ENCODE measurements at places on chromosomes 6 and 20.

GRCh38 chr20:21090111-21090618 is 16.0 kb downstream of the LINC00237 start:
- no peak for DNase-seq

DNA sequence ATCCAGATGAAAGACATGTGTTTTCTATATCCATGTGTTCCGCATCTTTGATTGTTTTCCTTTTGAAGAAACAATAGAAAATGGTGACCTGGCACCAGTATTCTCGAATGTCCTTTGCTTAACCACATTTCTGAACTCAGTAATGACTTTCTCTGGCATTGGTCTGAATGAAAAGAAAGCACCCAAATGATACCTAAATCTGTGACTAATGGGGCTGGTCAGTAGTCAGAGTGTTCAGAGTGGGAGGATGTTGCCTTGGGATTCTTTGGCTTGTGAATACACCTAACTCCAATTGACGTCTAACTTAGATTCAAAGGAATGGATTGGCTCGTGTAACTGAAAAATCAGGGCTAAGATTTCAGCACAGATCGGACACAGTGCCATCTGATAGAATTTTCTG is 27.1 kb downstream of the PARD6B start:
- no peak for DNase-seq

- DNase-seq: no peak
Measured at GRCh38 chr6:12262236-12263061, 27.7 kb upstream of the EDN1 start.

DNA sequence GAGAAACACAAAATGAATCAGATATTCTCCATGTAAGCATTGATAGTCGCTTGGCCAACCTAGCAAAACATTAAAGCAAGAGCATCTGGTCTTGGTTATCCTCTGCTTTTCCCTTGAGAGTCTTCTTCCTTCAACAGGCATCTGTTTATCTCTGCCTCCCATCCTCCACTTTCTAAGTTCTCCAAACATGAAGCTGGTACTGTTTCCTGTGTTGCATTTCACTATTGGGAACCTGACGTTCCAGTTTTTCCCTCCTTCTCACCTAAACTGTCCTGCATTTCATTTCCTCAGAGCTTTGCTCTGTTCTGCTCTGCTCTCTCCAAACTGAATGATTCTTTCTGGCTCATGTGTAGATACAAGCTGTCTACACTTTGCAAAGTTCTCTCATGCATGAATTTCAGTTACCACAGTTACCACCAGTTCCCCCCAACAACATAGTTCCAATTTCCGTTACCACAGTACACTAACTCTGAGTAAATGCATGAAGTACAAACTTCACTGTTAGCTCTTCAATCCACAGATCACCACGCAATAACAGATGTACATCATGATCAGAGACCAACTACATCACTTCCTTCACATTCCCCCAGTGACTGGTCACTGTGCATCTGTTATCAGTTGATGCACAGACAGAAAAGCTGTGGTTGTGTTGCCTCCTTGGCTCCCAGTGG is 86.7 kb upstream of the F13A1 start:
- no peak for DNase-seq

DNA sequence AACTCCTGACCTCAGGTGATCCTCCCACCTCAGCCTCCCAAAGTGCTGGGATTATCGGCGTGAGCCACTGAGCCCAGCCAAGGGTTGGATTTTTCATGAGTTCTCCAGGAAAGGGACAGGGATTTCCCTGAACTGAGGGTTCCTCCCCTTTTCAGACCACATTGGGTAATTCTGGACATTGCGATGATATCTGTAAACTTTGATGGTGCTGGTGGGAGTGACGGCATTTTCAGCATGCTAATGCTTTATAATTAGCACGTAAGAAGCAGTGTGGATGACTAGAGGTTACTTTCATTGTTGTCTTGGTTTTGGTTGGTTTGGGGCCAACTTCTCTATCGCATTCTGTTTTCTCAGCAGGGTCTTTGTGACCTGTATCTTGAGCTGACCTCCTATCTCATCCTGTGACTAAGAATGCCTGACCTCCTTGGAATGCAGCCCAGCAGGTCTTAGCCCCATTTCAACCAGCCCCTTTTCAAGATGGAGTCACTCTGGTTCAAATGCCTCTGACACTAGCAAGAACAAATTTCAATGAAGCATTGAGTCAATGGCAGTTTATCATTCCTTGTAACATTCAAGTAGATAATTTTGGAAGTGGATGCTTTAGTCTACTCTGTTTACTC is 156.5 kb downstream of the TTLL2 start:
- DNase-seq: no peak

All from stimulated activated CD4-positive, alpha-beta T cell treated with anti-CD3 and anti-CD28 coated beads, Interleukin-12 subunit alpha, Interleukin-12 subunit beta, amount 100 ng/mL, for 48 hours (primary cell).